RPMI8226 (cell line): ENCODE measurements at places on chromosomes 3 and 15.

DNA sequence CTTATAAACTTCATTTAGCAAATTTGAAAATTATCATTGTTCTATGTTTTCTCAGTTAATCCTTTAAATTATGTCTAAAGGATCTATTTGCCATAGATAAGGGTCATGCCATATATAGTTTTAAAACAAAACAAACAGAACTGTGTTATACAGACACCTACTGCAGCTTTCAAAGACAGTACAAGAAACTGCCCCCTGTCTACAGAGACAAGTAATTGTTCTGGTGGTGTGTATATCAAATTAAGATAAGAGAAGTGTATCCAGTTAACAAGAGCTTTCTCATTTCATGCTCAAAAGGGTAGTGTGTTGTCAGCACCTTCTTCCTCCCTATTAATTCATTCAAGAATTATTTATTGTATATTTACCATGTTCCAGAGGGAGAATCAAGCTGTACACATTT lies 201.2 kb downstream of the FMN1 start:
- DNase-seq, result no peak

- DNase-seq, result no peak
Observed at GRCh38 chr3:189947948-189948723, 172.6 kb downstream of the P3H2 start.

DNA sequence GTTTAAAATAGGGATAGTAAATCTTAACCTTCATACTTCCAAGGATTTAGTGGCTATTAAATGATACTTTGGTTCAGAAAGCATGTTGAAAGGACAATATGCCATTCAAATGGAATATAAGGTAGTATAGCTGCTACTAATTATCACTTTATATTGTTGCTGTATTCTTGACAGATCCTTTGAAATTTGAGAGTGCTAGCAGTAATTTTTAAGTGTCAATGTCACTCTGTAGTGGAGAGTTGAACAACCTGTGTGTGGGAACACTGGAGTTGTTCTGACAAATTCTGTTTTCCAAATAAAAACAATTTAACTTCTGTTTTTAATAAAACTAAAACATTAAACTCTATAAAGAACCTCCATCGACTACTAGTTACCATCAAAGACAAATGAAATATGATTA lies 565.7 kb downstream of the FGF12 start:
- DNase-seq, result no peak

- DNase-seq, result peak; percentile 33
Observed at GRCh38 chr3:99250821-99251355, 349.4 kb upstream of the DCBLD2 start.

DNA sequence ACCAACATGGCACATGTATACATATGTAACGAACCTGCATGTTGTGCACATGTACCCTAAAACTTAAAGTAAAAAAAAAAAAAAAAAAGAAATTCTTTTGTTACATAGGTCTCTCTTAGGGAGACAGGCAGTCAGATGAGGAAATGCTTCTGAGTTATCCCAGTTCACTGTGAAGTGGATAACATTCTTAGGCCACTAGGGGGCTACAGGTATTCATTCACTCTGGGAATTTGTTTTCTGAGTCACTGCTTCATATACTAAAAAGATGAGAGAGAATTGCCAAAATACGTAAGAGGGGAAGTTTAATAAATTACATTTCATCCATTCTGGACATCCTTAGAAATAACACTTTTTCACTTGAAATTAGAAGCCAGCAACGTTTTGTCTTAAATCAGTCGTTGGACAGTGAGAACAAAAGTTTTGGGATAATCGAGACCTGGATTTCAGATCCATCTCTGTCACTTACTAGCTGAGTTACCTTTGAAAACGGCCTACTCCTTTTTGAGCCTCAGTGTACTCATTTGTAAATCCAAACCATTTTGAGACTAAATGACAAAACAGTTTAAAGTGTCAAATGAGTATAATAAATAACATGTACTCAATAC lies 738.4 kb upstream of the ALCAM start:
- DNase-seq, result peak; percentile 24

DNA sequence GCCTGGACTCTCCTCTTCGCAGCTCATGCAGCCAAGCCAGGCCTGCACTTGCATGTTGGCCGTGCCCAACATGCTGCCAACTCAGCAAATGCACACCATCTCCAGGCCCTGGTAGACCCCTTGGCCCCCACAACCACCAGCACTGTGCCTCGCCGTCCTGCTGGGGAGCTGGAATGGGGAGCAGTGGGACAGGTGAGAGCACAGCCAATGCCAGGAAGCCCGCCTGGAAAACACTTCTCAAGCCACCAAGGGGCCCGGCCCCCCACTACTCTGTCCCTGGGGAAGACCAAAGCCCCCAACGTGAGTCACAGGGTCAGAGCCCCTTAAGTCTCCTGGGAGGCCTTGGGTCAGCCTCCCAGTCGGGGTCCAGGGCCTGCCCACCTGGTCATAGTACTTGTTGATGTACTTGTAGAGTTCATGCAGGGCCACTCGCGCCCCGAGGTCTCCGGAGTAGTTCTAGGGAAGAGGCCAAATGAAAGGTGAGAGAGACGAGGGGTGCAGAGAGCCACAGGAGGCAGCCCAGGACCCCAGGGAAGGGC lies 24.5 kb downstream of the PLXNB1 start:
- no peak for DNase-seq

GRCh38 chr15:87805117-87805820 lies 451.3 kb downstream of the NTRK3 start:
- DNase-seq, result no peak

DNA sequence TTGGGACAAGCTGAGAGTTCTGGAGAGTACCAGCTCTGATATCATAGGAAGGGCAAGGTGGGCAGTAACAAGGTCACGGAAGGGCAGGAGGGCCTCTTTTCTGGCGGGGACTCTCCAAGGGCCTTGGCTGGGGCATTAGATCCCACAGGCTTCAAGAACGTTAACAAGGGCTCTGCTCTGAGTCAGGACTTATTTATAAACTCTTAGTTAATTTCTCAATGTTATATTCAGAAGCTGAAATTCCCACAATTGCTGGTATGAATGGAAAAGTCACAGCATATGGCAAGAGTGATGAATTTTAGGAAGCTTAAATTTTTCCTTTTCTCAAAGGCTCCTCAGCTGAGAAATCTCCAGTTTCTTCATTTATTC lies 320.2 kb upstream of the TBC1D5 start:
- no peak for DNase-seq

DNA sequence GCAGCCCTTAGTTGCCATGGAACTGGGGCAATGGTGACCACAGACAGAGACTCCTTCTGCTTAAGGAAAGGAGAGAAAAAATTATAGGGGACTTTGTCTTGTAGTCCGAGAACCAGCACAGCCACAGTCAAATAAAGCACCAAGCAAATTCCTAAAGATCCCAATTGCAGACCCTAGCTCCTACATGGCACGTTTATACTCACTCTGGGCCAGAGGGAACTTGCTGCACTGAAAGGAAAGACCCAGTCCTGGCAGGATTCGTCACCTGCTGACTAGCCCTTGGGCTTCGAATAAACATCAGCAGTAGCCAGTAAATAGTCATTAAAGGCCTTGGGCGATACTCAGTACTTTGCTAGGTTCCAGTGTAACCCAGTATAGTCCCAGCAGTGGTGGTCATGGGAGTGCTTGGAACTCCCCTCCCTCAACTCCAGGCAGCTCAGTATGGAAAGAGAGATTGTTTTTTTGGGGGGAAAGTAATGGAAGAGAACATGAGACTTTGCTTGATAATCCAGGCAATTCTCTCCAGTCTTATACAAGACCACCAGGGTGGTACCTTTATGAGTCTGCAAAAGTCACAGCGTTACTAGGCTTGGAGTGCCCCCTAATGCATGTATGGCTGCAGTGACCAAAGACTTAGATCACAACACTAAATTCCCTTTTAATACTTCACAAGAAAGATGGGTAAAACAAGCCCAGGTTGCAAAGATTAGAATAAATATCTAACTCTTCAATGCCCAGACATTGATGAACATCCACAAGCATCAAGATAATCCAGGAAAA lies 66.4 kb upstream of the AGTR1 start:
- no peak for DNase-seq

DNA sequence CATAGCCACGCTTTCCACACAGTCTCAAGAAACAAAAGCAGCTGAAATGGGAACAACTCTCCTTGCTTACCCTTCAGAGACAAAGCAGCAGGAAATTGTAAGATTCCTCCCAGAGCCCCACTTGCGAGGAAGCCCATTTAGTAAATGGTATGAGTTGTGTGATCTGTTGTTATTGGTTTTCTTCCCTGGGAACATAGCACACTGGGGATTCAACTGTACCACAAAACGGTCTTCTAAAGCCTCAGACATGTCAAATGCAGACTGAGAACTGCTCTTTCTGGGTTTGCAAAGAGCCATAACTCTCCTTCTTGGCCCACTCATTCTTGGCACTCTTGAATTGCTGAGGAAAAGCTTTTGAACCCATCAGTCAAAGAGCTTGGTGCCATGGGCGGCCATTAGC lies 101.0 kb upstream of the COL8A1 start:
- no peak for DNase-seq

GRCh38 chr3:189498995-189499704 lies 132.0 kb upstream of the TP63 start:
- no peak for DNase-seq

GRCh38 chr3:45907769-45908705 lies 21.7 kb downstream of the CCR9 start:
- DNase-seq, result no peak

GRCh38 chr3:179957264-179957845 lies 79.4 kb downstream of the PEX5L start:
- DNase-seq, result peak; percentile 98

- no peak for DNase-seq
Observed at GRCh38 chr15:77688693-77689092, 56.0 kb upstream of the LINGO1 start.

- DNase-seq, result no peak
Observed at GRCh38 chr3:16477056-16477455, 36.4 kb downstream of the RFTN1 start.

- no peak for DNase-seq
Observed at GRCh38 chr3:122668930-122669730, 11.5 kb upstream of the PARP14 start.

DNA sequence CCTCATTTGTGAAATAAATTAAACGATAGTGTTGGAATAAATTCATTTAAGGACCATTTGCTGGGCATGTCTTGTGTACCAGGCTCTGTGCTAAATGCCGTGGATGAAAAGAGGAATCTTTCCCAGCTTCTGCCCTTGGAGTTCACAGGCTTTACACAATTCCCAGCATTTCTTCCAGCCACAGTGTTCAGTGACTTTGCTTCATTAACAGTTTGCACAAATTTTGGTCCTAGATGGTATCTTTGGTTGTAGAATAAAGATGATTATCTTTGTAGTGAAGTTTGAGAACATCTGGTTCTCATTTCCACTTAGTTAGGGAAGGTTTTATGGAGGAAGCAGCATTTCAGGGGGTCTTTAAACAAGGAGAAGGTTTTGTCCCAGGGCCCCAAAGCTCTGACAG lies 100.1 kb downstream of the LRTM1 start:
- DNase-seq, result no peak

GRCh38 chr3:12585181-12585580 lies 28.3 kb downstream of the MKRN2 start:
- DNase-seq, result no peak

GRCh38 chr3:185678027-185678426 lies 91.9 kb downstream of the SENP2 start:
- DNase-seq, result no peak

DNA sequence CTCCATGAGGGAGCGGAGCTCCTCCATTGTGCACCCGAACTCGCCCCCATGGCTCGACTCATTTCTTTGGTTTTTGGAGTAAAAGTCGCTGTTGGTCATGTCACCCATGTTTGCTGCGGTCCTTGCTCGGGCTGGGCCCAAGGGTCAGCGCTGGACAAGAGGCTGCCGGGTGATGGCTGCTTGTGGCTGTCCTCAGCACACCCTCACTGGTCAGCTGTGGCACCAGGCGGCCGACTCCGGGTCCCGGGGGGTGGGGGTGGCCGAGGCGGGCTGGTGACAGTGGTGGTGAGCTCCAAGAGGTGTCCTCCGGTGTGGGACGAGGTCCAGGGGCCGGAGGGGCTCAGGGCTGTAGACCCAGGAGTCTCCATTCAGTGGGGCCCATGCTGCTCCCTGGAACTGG lies 56.0 kb downstream of the ATP2B2 start:
- no peak for DNase-seq

DNA sequence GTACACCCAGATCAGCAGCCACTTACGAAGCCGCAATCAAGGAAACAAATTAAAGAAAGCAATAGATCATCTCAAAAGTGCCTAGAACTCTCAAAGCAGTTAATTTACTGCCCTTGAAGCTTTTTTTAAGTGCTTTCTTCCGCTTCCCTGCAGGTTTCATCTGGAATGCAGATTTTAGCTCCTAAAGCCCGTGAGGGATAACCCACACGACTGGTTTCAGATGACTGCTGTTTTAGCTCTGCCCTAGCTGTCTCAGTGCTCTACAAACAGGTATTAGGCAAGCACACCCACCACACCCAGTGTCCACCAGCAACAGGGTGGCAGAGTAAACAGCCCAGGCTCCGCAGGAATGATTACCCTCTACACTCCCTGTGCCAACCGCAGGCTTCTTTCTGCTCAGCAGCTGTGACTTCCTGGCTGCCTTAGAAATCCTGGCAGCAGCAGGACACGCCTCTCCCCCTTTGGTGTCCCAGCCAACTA lies 126.0 kb downstream of the FMN1 start:
- peak; percentile 85 for DNase-seq

DNA sequence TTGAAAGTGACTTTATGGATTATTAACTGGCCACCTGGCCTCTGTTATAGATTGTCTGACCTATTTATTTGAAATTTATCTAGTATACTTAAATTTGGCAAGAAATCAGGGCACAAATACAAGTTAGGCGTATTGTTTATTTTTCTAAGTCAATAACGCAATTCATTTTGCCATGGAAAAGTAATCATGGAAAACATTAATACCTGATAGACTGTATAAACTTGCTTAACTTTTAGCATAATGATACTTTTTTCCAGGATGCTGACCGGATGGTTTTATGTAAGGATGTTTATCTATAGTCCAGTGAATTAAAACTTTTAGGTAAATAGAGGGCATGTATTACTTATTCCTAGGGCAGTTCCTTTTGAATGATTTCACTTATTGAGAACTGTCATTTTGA lies 20.2 kb downstream of the FNDC3B start:
- no peak for DNase-seq

- DNase-seq, result no peak
Observed at GRCh38 chr3:105704726-105705410, 163.9 kb downstream of the CBLB start.

DNA sequence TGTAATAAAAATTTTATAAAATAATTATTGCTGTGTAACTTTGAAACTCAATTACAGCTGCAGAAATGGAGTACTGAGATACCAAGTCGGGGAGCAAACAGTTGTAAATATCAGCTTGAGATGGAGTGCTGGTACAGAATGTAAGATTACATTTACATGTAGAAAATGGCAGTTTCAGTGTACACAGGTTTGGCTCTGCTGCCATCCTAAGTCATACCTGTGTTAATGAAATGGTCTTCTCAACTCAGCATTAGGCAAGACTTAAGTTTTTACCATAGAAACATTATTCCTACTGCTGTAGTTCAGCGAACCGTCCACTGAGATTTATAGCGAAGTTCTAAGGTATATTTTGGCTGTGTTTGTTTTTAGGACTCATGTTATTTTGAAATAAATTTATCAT lies 110.1 kb upstream of the TBL1XR1 start:
- no peak for DNase-seq
